Muscle of back (tissue), 13 donors: ENCODE measurements at places on chromosomes 16 and 17. TPM values are rescaled to one million over a fixed set of nuclear protein-coding genes. Genes with fewer than 3 reads are reported as not detected.

NTN3 gene
- 2.6 TPM for polyA plus RNA-seq

C16orf89 gene
- 0.15 TPM for polyA plus RNA-seq

SLFN12L gene
- polyA plus RNA-seq = 0.08 TPM

CACNG3 gene
- polyA plus RNA-seq = not detected

KRTAP4-6 gene
- polyA plus RNA-seq = not detected

MRPS23 gene
- 31.4 TPM for polyA plus RNA-seq

KCNJ18 gene
- polyA plus RNA-seq = not detected

STAT3 gene
- 46.8 TPM for polyA plus RNA-seq

TMEM238L gene
- not detected for polyA plus RNA-seq

SOST gene
- not detected for polyA plus RNA-seq

CLEC10A gene
- polyA plus RNA-seq = 2.2 TPM

ENO3 gene
- 1,480 TPM for polyA plus RNA-seq

ARMC7 gene
- 6.2 TPM for polyA plus RNA-seq

ATP6V0C gene
- 107 TPM for polyA plus RNA-seq

LPO gene
- polyA plus RNA-seq = 0.07 TPM

TMEM231 gene
- polyA plus RNA-seq = 5.3 TPM

KCNH6 gene
- not detected for polyA plus RNA-seq

LITAFD gene
- not detected for polyA plus RNA-seq

PRAC1 gene
- polyA plus RNA-seq = not detected

HAGHL gene
- 2.7 TPM for polyA plus RNA-seq

NHERF1 gene
- polyA plus RNA-seq = 9.4 TPM

HAP1 gene
- 0.32 TPM for polyA plus RNA-seq

DLX4 gene
- 0.12 TPM for polyA plus RNA-seq

SLC6A2 gene
- 1.8 TPM for polyA plus RNA-seq
